ENCODE measurements at places on chromosomes 5 and 9. TPM values are rescaled to one million over a fixed set of nuclear protein-coding genes. Genes with fewer than 3 reads are reported as not detected.
A peak's percentile ranks its signal among the peaks of the same experiment; 100 is the strongest.

GRCh38 chr5:38404667-38405276 is 146.4 kb downstream of the EGFLAM start:
- DNase-seq: no peak

NR6A1 gene
- polyA plus RNA-seq: 0.60 TPM

DNA sequence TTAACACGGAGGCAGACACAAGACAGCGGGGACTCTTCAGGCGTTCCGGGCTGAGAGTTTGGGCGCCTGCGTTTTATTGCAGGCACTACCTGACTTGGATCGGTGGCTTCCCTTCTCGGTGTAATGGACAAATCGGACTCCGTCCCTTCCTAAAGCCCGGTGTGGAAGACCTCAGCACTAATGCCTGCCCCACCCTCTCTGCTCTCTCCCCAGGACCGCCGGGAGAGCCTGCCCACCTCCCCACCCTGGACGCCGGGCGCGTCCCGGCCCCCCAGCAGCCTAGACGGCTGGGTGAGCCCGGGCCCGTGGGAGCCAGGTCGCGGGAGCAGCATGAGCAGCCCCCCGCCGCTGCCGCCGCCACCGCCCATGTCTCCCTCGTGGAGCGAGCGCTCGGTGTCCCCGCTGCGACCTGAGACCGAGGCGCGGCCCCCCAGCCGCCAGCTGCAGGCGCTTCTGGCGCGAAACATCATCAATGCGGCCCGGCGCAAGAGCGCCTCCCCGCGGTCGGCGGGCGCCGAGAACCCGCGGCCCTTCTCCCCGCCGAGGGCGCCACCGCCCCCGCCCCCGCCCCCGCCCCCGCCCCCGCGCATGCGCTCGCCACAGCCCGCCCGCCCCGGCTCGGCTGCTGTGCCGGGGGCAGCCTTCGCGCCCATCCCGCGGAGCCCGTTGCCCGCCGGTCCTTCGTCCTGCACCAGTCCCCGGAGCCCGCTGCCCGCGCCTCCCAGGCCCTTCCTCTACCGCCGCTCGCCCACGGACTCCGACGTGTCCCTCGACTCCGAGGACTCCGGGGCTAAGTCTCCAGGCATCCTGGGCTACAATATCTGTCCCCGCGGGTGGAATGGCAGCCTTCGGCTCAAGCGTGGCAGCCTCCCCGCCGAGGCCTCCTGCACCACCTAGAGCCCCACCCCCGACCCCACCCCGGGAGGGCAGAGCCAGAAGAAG is 4.6 kb upstream of the MYOZ3 start:
- DNase-seq: peak; percentile 88

MYO10 gene
- 15.4 TPM for polyA plus RNA-seq

DNA sequence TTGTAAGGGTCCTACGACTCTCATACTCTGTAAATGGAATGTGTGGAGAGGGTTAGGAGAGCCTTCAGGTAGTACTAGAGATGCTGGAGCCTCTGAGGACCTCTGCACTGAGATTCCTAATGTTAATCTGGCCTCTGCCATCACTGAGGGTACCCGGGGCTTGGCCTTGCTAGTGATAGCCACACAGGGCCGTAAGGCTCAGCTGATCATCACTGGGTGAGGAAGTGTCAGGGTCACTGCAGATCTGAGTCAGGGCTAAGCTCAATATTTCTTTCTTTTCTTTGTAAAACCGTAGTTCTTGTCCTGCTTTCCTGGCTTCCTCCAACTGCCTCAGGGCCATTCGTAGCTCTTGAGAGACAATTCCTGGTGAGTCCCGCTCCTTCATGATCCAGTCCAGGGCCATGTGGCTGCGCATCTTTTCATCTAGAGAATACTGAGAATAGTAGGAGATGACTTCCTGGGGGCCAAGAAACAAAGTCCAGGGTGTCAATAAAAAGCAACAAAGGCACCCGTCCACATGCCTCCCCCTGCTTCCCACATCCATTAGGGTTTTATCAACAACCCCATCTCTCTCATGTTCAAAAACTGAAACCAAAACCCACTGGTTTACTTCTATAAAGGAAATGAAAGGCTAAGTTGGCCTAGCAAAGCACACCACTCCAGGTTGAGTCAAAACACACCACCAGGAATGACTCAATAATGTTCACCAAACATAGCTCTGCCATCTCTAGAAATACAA is 47.7 kb downstream of the LIX1 start:
- DNase-seq: no peak

DNA sequence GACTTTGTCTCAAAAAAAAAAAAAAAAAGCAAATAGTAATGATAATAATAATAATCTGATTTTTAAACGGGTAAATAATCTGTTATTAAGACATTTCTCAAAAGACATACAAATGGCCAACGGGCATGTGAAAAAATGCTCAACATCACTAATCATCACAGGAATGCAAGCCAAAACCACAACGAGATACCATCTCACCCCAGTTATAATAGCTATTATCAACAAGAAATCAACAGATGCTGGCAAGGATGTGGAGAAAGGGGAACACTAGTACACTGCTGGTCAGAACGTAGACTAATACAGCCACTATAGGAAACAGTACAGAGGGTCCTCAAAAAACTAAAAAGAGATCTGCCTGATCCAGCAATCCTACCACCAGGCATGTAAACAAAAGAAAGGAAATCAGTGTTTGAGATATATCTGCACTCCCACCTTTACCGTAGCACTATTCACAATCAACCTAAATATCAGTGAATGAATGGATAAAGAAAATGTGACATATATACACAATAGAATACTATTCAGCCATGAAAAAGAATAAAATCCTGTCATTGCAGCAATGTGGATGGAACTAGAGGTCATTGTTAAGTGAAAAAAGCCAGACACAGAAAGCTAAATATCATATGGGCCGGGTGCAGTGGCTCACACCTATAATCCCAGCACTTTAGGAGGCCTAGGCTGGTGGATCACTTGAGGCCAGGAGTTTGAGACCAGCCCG is 24.9 kb downstream of the VAV2 start:
- DNase-seq: no peak

SLC27A6 gene
- polyA plus RNA-seq: 0.67 TPM

- DNase-seq: no peak
Observed at GRCh38 chr9:109604131-109604530, 106.0 kb upstream of the PTPN3 start.

DNA sequence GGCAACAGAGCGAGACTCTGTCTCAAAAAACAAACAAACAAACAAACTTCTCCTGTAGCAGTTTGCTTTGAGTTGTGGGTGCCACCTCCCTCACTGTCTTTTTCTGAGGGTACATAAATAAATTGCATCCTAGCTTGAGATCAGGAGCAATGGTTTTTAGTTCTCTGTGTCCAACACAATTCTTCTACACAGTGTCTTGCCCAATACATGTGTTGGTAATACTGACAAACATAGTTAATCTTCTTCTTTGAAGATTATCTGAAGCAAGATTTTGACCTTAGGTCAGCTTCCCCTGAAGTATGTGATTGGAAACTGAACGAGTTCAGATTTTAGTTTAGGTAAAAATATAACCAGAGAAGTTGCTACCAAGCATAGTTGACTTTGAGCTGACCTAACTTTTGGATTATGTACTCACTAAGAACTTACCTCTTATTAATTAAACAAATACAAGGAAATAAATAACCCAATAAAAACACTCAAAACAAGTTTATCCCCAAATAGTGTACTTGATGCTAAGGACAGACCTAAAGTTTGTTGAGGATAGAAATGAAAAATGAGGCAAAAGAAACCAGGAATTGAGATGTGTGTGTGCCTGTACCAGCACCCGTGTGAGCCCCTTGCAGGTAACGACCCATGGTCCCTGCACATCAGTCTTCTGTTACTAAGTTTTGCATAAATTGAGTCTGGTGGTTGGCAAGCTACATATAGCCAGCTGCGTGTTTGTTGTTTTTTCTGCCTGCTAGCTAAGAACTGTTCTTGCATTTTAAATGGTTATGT is 16.2 kb downstream of the TJP2 start:
- no peak for DNase-seq

LCN12 gene
- not detected for polyA plus RNA-seq

AK3 gene
- 36.8 TPM for polyA plus RNA-seq

- no peak for DNase-seq
Observed at GRCh38 chr5:74542482-74542881, 98.0 kb downstream of the ENC1 start.

DNA sequence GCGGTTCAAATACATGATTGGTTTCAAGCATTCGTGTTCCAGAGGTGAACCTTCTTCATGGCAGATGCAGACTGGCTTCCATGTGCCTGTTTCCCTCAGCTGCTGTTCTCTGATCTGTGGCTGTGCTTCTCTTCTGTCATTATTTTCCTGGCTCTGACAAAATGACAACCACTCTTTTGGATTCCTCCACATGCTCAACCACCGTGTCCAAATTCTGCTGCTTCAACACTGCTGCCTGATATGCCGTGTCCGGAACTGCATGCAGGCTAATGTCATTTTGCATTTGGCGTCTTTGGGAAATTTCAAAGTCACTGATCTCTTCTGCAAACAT is 368.7 kb upstream of the ZNF608 start:
- DNase-seq: no peak

- DNase-seq: no peak
Observed at GRCh38 chr5:93929131-93929530, 187.7 kb upstream of the POU5F2 start.

GRCh38 chr5:58258984-58259684 is 200.8 kb downstream of the PLK2 start:
- no peak for DNase-seq

DNA sequence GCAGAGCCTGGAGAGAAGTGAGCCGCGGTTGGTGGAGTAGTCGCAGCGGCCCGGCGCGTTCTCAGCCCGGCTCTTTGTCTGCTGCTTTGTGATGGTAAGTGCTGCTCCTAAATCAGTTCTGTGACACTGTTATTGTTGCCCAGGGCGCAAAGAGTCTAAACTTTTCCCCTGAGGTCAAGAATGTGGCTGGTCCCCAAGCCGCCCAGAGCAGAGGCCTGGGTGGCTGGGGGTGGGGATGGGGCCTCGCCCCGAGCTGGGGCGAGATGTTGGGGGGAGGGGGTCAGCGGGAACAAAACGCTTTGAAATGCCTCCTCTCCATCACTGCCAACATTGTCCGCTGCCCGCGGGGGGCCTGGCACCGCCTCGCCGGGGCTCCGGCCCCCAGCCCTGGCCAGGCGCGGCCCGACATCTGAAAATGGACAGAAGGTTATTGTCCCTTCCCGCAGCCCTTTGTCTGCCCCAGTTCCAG is 11.7 kb upstream of the CERCAM start:
- no peak for DNase-seq

DNA sequence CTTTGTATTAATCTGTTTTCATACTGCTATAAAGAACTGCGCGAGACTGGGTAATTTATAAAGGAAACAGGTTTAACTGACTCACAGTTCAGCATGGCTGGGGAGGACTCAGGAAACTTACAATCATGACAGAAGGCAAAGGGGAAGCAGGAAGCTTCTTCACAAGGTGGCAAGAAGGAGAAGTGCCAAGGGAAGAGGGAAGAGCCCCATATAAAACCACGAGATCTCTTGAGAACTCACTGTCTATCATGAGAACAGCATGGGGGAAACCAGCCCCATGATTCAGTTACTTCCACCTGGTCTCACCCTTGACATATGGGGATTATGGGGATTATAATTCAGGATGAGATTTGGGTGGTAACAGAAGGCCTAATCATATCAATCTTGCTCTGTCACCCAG is 60.9 kb upstream of the CHD1 start:
- DNase-seq: no peak

GRCh38 chr9:14661421-14662059 is 31.7 kb downstream of the ZDHHC21 start:
- DNase-seq: no peak

- no peak for DNase-seq
Observed at GRCh38 chr5:36311956-36312355, 10.3 kb upstream of the RANBP3L start.

GRCh38 chr9:37215381-37215780 is 95.0 kb downstream of the ZCCHC7 start:
- no peak for DNase-seq

ECM2 gene
- polyA plus RNA-seq: 1.7 TPM

GRCh38 chr5:41842777-41843176 is 27.4 kb downstream of the OXCT1 start:
- DNase-seq: no peak

LCN10 gene
- 1.2 TPM for polyA plus RNA-seq

- DNase-seq: no peak
Observed at GRCh38 chr5:143409926-143410325, 6.4 kb upstream of the NR3C1 start.

CDH9 gene
- not detected for polyA plus RNA-seq
